ENCODE measurements at places on chromosomes 12 and 14.

GRCh38 chr14:51400139-51400538, 160.1 kb downstream of the TMX1 start:
- no peak for DNase-seq

DNA sequence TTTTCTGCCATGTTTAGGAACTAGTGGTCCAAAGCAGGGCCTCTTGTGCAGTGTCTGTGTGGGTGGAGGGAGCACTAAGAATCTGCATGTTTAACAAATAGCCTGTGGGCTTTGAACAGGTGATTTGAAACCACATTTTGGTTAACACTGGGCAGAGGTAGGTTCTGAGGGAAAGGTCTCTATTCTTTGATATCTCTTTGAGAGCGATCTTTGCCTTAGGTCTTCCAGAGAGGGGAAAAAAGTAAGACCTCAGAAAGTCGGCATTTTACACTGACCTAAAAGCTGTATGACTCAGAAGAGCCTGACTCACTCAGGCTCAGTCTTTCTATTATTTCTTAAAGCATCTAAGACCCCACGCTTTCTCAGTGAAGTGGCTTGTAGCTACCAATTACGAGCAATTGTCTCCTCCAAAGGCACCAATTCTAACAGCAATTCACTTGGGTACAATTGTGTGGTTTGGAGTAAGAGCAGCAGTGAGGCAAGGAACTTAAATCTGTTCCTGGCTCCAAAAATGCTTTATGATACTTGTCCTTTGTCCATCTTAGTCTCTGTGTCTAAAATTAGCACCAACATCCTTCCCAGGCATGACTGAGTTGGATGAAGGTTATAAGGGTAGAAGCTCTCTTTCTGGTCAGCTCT, 8.8 kb downstream of the EIF2B2 start:
- no peak for DNase-seq

DNA sequence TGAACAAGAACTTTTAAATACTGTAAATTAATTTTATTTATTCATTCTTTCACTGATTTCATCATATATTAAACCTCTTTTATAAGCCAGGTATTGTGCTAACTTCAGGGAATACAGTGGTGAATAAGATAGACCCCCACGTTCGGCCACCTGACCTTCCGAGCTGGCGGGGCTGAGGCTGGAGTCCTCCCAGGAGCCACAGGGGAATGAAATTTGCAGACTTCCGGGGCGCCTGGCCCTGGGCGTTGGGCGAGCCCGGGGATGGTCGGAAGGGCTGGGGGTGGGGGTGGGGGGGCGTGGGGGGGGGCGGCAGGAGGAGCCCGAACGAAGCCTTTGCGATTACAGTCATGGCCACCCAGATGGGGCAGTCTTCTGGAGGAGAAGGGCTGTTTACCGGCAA, 383.4 kb downstream of the PAWR start:
- no peak for DNase-seq

DNA sequence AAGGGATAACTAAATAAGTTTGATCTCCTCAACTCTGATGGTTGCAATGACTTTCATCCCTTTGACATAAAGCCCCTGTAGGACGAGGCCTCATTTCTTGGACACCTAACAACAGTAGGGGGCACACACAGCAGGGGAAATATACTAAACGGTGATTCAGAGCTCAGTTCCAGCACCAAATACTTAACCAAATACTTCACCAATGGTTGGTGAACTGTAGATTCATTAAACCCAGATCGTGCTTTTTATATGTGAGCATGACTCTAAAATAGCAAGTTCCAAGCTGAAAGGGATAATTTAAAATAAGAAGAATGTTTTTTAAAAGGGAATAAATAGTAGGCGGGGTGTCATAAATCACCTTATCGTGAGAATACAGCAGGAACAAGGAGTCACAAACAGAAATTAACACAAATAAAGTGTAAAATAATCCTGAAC, 53.2 kb downstream of the ATG2B start:
- DNase-seq = no peak

GRCh38 chr12:124517260-124518050, 50.0 kb downstream of the NCOR2 start:
- no peak for DNase-seq

- DNase-seq = no peak
Measured at GRCh38 chr12:83106873-83107272, 420.2 kb downstream of the TMTC2 start.

DNA sequence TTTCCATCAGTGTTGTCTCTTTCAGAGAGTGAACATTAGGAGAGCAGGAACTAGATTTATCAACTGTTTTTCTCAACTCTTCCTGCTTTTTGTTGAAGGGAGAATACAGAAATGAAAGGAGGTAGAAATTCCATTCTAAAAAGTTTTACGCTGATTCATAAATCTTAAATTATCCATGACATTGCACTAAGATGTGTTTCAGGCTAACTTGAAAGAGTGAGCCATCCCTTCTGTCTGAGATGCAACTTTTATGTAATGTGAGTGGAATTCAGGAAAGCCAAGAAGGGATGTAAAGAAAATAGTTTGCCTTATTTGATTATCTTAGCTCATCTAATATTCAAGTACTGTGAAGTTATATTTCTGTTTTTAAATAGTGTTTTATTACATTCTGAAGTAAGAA, 349.5 kb upstream of the RGS6 start:
- no peak for DNase-seq

DNA sequence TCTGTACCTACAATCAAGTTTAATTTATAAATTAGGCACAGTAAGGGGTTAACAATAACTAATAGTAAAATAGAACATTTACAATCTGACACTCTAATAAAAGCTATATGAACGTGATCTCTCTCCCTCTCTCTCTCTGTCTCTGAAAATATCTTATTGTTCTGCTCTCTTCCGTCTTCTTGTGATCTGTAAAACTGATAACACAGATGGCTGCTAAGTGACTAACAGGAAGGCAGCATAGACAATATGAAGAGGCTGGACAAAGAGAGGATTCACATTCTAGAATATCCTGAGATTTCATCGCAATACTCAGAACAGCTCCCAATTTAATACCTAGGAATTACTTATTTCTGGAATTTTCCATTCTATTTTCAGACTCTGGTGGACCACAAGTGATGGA, 827.2 kb downstream of the FLRT2 start:
- DNase-seq = no peak

DNA sequence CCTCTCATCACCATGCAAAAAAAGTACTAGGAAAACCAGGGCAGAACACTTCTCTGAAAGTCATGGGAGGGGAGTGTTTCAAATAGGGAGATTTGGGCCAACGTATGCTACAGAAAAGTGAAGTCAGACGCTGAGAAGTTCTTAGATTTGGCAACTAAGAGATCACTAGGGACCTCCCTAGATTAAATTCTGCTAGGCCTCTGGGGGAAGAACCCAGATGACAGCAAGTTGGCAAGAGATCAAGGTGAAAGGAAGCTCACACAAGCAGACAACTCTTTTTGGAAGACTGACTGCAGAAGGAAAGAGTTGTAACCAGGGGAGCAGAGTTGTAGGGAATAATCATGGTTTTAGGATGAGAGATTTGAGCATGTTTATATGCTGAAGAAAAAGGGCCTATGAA, 20.7 kb downstream of the IQSEC3 start:
- no peak for DNase-seq

GRCh38 chr12:104049278-104049902, 597 bp downstream of the GLT8D2 start:
- DNase-seq = no peak

- DNase-seq = no peak
Measured at GRCh38 chr14:39467889-39468524, 35.8 kb upstream of the FBXO33 start.
